ENCODE measurements at places on chromosomes 11 and 22.

- DNase-seq = no peak
Observed at GRCh38 chr11:32829157-32829679, 509 bp upstream of the PRRG4 start.

DNA sequence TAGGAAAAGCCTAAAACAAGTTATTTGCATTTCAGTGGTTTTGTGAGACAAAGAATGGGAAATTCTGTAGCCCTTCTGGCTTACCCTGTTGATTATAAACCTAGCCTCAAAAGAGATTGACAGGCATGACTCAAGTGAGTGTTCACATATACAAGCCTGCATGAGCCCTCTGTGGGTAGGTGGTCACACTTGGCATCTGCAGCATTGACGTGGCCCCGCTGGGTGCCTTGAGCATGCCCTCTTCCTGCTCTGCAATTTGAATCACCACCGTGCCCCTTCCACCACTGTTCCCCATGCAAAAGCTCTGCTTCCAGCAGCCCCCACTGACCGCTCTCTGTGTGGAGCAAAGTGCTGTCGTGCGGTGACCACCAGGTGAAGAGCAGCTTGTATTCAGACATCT lies 21.0 kb upstream of the ADSL start:
- DNase-seq = peak; percentile 49

- DNase-seq = no peak
Observed at GRCh38 chr11:91435694-91436395, 788.8 kb upstream of the FAT3 start.

DNA sequence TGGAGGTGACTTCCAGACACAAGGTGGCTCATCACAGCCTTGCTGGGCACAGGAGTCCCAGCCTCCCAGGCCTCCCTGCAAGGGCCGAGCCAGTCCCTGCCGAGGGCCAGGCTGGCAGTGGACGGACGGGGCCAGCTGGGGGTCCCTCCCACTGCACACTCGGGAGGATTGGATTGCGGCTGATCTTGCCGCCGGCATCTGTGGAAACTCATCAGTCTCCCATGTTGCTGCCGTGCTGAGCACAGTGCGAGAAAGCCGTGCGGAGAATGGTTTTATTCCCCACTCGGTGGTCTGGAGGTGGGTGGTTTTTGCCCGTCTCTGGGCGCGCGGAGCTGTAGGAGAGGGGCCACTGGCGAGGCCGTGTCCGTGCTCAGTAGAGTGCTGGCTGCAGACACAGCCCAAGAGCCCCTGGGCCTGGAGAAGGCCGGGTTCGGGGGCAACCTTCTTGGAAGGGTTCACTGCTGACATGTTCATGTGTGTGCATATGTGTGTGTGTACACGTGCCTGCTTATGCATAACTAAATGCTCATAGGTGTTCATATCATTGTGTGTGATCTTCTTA lies 1246.4 kb downstream of the BRD1 start:
- no peak for DNase-seq

- no peak for DNase-seq
Observed at GRCh38 chr22:50268655-50269113, 1.5 kb downstream of the MAPK11 start.

GRCh38 chr11:293852-294661 lies 5.1 kb downstream of the PGGHG start:
- no peak for DNase-seq

GRCh38 chr22:39176143-39176713 lies 23.7 kb upstream of the CBX7 start:
- no peak for DNase-seq

- DNase-seq = no peak
Observed at GRCh38 chr22:32327066-32327465, 30.6 kb upstream of the RFPL3 start.

- no peak for DNase-seq
Observed at GRCh38 chr11:24502425-24502824, 5.6 kb downstream of the LUZP2 start.

DNA sequence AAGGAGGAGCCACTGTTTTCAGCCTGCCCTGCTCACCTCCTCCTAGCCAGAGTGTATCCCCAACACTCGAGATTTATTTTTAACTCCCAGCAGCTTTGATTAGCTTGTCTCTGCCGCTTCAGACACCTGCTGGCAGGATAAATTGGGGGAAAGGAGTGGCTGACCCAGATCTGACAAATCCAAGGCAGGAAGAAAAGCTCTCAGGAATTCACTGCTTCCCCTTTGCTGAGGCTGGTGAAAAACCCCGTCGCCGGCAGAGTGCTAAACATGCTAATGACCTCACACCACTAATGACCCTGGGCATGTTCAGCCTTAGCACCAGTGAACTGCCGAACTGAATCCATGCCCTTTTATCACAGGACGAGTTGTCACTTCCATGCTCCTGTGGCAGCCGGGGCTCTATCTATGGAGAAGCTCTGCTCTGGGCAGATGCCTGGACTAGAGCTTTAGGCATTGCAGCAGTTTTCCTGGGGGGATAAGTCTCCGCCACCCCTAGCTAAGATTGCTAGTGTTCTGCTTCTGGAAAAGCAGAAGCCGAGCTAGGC lies 52.2 kb downstream of the FEZ1 start:
- DNase-seq = no peak

GRCh38 chr11:43712676-43713075 lies 32.1 kb downstream of the HSD17B12 start:
- no peak for DNase-seq

DNA sequence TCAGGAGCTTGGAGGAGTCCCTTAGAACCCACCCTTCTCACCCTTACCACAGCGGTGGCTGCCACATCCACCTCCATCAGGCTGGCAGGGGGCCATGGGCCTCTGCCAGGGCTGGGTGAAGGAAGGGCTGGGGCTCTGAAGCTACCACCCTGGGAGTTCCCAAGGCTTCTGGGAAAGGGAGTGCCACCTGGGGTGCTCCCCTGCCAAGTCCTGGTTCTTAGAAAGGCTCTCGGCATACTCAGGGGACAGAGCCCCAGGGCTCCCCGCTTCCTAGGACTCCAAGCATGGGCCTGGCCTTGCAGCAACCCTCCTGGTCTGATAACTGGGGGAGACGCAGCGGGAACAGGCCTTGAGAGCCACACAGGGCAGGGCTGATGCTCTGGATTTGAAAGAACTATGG lies 438 bp upstream of the PLA2G3 start:
- no peak for DNase-seq

DNA sequence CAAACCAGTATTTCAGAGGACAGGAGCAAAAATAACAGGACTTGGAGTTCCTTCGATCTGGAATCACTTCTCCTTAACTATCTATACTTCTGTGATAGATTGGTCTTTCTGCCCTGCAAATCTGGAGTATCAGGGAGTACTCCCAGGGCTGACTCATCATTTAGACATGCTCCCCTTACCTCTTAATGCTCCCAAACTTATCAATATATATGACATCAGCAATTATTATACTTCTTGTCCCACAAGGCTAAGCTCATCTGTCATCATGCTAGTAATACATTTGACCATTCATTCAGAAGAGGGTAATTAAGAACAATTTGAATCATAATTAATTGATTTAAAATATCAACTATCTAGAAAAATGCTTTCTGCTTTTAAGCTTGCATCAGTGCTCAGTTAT lies 163.8 kb downstream of the SWAP70 start:
- DNase-seq = no peak

- DNase-seq = no peak
Observed at GRCh38 chr11:95102733-95103132, 13.1 kb downstream of the ENDOD1 start.

DNA sequence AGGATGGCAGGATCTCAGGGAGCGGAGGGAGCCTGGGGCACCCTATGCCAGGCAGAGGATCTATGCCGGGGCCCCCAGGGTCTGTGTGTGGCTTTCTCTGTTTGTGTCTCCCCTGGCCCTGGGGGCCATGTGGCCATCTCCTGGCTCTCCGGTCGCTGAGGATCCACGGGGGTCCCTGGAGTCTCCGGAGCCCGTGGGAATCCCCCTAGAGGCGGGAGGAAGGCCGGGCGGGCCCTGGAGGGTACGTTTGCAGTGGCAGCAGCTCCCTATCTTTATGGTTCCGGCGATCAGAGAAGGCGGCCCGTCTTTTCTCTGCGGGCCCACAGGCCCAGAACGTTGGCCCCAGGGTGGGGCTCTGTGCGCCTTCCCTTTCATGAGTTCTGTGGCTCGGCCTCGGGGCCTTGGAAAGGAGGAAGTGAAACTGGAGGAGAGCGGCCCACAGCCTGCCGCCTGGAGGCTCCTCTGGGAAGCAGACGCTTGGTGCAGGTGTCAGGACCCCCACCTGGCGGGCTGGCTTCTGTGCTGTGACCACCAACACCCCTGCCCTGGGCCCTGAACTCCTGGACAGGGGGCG lies 82.1 kb downstream of the KCNQ1 start:
- no peak for DNase-seq

GRCh38 chr11:107844041-107844440 lies 14.5 kb downstream of the SLC35F2 start:
- no peak for DNase-seq

- DNase-seq = no peak
Observed at GRCh38 chr11:94581926-94582325, 14.8 kb downstream of the PIWIL4 start.

DNA sequence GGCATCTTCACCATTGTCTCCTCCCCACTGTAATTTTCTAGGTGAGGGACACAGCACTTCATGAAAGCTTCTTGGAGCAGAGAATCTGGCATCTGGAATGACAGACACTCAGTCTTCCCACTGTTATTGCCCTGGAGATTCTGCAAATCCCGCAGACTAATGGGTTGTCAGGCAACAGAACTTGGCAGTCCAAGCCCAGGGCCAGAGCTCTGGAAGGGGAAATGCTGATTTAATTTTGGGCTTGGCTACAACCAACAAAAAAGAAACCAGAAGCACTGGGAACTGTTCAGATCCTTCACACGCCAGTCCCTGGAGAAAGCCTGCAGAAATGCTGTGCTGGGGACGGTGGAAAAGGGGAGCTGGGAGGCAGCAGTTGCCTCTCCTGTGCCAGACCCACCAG lies 71.5 kb upstream of the BID start:
- no peak for DNase-seq

DNA sequence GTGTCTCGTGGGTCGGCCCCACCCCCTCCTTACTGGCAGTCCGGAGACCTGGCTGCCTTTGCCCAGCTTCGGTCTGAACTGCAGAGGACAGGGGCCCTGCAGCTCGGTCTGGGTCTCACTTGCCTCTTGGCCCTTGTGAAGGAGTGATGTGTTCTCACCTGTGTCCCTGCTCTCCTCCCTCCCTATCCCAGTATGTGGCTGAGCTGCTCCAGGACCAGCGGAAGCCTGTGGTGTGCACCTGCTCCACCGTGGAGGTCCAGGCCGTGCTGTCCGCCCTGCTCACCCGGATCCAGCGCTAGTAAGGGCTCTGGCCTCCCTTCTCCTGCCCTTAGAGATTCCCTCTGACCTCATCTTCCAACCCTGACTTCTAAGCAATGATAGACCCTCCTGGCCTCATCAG lies 35.7 kb upstream of the RAB1B start:
- no peak for DNase-seq

- no peak for DNase-seq
Observed at GRCh38 chr11:22194306-22194705, 1.4 kb downstream of the ANO5 start.

DNA sequence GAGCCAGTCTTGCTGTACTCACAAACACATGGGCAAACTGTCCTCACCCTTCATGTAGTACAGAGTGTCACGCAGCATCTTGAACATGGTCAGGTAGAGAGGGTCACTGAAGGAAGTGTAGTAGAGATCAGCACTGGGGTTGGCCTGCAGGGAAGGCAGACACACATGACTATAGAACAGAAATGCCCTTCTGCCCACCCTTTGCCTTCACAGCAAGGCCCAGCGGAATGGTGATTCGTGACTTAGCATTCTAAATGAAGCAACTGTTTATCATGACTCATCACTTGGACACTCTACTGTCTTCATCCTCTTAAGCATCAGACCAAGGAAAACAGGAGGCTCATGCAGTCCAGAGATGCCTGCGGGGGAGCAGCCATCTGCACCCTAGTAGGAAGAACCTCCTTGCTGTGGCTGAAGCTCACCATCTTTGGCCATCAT lies 33.4 kb downstream of the SERPIND1 start:
- no peak for DNase-seq

DNA sequence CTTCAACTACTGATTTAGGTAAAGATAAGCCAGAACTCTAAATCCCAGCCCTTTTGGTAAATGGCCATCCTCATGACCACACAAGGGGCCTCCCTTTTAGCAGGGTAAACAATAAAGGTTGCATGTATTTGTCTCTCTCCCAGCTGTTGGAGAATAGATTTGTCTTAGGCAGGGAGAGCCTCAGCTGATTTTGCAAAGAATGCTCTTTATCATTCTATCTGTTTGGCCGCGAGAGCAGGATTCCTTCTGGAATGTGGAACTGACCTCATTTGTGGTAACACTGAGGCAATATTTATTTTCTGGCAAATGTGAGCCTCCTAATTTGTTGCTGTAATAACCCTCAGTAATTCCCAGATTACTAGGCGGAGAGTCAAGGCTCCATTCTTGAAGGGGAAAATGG lies 15.3 kb downstream of the PTS start:
- no peak for DNase-seq

DNA sequence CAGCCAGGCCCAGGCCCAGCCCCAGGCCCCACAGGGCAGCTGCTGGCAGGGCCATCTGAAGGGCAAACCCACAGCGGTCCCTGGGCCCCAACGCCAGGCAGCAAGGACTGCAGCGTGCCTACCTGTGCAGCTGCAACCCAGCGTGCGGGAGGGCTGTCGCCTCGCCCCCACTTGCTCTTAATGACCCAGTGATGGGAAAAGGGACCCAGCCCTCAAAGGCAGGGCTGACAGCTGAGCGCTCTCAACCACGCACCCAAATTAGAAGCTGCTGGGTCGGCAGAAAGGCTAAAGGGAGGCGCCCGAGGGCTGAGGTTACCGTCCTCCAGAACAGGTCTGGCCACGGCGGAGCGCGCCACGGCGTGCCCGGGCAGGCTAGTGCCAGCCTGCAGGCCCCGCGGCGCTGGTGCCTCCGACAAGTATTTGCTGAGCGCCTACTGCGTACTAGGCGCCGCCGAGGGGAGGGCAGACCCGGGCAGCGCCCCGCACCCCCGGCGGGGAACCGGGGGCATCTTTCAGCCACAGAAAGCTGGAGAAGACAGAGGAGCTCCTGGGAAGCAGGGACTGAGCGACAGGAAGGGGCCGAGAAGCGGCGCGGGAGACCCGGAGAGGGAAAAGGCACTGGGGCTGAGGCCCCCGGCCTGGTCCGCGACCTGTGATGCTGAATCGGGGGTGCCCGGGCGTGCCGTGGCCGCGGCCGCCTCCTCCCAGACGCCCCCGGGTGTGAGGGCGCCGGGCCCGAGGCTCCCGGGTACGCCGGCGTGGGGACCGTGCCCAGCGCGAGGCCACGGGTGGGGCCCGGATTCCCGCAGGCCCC lies 773 bp downstream of the HRAS start:
- DNase-seq = peak; percentile 67

GRCh38 chr11:57098191-57098590 lies 83.6 kb upstream of the LRRC55 start:
- no peak for DNase-seq

- no peak for DNase-seq
Observed at GRCh38 chr11:88193278-88193677, 18.0 kb upstream of the RAB38 start.

GRCh38 chr11:19076744-19077589 lies 16.4 kb upstream of the MRGPRX2 start:
- peak; percentile 72 for DNase-seq

DNA sequence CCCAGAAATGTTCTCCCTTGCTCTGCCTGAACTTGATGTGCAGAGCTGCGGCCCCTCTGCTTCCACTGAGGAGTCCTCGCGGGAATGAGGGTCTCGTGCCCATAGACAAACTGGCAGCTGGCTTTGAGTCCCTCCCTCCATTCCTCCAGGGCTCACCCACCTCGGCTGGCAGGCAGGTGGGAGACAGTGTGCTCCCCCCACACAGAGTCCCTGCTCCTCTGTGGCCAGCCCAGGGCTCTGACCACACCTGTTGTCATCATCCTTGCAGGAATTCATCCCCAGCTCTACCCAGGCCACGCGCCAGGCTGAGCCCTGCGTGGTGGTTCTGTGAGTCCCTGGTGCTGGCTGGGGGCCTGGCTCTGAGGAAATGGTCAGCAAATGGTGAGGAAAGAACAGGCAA lies 521.9 kb downstream of the TBC1D22A start:
- DNase-seq = no peak
